WTC11 (cell line): ENCODE measurements at places on chromosomes 3 and 15. TPM values are rescaled to one million over a fixed set of nuclear protein-coding genes. Genes with fewer than 3 reads are reported as not detected.

DNA sequence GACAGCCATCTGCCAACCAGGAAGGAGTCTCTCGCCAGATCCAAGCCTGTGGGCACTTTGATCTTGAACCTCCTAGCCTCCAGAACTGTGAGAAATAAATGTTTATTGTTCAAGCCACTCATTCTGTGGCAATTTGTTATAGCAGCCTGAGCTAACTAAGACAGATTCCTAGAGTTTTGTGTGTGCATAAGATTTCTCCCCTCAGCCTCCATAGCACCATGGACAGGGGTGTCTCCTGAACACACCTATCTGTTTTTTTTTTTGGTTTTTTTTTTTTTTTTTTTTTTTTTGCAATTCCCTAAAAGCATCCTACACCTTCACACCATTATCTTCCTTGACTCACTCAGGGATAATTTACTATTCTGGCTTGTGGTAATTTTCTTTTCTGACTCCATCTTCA is 768.5 kb downstream of the NR2F2 start:
- no peak for DNase-seq
- no peak overlapping the region for H3K27ac ChIP-seq
- no peaks in the 10 kb centered on the region for H3K36me3 ChIP-seq
- no peaks in the 10 kb centered on the region for H3K27me3 ChIP-seq
- H3K4me3 ChIP-seq, result no peak overlapping the region

FBLN2 gene
- 20.7 to 35.2 TPM (median 31.3 TPM) in 3 replicates for total RNA-seq

GRCh38 chr3:11671648-11672100 is 28.0 kb upstream of the VGLL4 start:
- H3K27ac ChIP-seq, result no peak overlapping the region
- H3K4me1 ChIP-seq, result peaks cover 16% of the 10 kb centered on the region
- no peaks in the 10 kb centered on the region for H3K36me3 ChIP-seq
- H3K27me3 ChIP-seq, result no peaks in the 10 kb centered on the region

- no peaks in the 10 kb centered on the region for H3K27me3 ChIP-seq
- peaks cover 84% of the 10 kb centered on the region for H3K4me1 ChIP-seq
- H3K36me3 ChIP-seq, result peaks cover 77% of the 10 kb centered on the region
- no peak for DNase-seq
- H3K27ac ChIP-seq, result peak overlapping the region; percentile 72
Observed at GRCh38 chr3:32888739-32889138, 62.7 kb upstream of the CCR4 start.

PLCL2 gene
- total RNA-seq, result 9.1 to 11.8 TPM (median 10.4 TPM) in 3 replicates

DNA sequence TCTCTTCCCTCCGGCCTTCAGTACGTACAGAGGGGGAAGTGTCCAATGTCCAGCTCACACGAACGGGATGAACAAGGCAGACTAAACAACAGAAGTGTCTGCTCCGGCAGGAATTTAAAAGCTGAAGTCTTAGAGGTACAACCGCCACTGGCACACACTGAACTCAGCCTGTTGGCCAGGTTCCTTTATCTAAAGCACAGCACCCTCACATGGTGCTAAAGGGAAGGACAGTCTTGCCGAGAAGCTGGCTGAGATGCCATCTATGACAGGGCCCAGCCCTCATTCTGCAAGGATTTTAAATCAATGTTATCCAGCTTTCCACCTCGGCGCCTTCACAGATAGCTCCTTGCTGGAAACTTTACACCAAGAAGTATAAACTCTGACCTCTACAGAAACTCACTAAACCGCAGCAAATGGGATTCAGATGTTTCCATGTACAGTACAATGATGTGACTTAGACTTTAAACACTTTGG is 2.8 kb downstream of the ADAMTS17 start:
- DNase-seq, result peak; percentile 61
- H3K36me3 ChIP-seq, result no peaks in the 10 kb centered on the region; the same call in 1 of the 2 replicates
- H3K27ac ChIP-seq, result no peak overlapping the region
- H3K27me3 ChIP-seq, result peaks cover 45% of the 10 kb centered on the region

CASR gene
- total RNA-seq, result 0.16 to 0.24 TPM (median 0.21 TPM) in 3 replicates

DNA sequence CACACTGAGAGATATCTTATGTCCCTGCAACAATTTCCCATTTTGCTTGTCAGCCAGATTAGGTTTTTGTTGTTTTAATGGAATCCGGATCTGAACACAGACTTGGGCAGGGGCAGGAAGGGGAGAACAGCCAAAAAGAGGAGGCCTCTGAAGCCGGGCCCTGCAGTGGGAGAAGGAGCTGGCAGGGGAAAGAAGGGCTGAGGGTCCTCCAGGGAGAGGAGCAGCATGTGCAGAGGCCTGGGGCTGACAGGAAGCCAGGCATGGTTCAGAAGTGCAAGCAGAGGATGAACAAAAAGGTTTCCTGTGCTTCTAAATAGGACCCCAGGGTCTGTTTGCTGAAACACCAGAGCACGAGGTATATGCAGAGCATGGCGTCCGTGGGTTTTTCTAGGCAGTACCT is 49.1 kb upstream of the POMGNT2 start:
- peaks cover 6% of the 10 kb centered on the region for H3K4me1 ChIP-seq
- H3K27me3 ChIP-seq, result peaks cover 14% of the 10 kb centered on the region
- no peak overlapping the region for H3K27ac ChIP-seq
- H3K36me3 ChIP-seq, result no peaks in the 10 kb centered on the region
- H3K4me3 ChIP-seq, result no peak overlapping the region

- H3K4me3 ChIP-seq, result no peak overlapping the region
- no peak for DNase-seq
- peak overlapping the region; percentile 49; the same call in 1 of the 2 replicates for H3K27ac ChIP-seq
- peaks cover 30% of the 10 kb centered on the region for H3K36me3 ChIP-seq
- peaks cover 3% of the 10 kb centered on the region for H3K27me3 ChIP-seq
Observed at GRCh38 chr3:58308728-58309127, 2.4 kb downstream of the HTD2 start.

DNA sequence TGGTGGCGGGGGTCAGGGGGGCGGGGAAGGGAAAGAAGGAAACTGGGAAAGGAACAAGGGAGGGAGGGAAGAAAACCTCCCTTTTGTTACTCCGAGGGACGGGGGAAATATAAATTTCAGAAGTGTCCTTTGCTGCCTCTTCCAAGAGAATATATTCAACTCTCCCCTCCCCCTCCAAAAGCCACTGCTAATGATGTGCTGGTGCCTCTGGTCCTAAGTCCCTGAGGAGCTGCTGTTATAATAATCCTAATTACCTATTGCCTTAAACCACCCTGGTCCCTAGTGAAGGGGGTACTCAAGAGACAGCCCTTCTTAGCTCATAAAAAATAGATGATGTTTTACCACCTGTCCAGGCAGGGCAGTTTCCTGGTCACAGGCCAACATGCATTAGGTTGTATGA is 118.3 kb upstream of the TRIM42 start:
- H3K36me3 ChIP-seq, result no peaks in the 10 kb centered on the region
- H3K4me1 ChIP-seq, result no peaks in the 10 kb centered on the region
- H3K27ac ChIP-seq, result no peak overlapping the region
- no peak for DNase-seq
- H3K4me3 ChIP-seq, result no peak overlapping the region
- no peaks in the 10 kb centered on the region for H3K27me3 ChIP-seq

DNA sequence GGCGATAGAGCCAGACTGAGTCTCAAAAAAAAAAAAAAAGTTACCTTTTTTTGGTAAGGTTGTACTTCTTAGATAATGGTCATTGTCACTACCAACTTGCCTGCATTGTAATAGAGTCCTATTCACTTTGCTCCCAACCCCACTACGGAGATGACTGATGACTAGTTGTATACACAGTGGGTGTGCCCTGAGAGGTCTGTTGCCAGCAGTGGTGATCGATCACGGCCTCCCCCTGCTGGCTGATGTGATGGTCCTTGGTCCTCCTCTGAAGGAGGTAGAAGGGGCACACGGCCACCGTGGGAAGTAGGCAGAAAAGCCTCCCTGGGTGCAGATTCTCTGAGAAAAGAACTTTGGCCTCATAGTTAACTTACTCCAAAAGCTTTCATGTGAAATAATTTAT is 10.7 kb downstream of the GCNT3 start:
- no peaks in the 10 kb centered on the region; the same call in 1 of the 2 replicates for H3K4me1 ChIP-seq
- H3K4me3 ChIP-seq, result no peak overlapping the region
- no peaks in the 10 kb centered on the region for H3K36me3 ChIP-seq
- DNase-seq, result peak; percentile 69
- no peak overlapping the region for H3K27ac ChIP-seq

GRCh38 chr3:99884484-99884883 is 66.8 kb downstream of the CMSS1 start:
- H3K27me3 ChIP-seq, result peaks cover 7% of the 10 kb centered on the region
- no peaks in the 10 kb centered on the region for H3K36me3 ChIP-seq
- H3K4me3 ChIP-seq, result no peak overlapping the region
- DNase-seq, result no peak
- H3K27ac ChIP-seq, result no peak overlapping the region
- peaks cover 17% of the 10 kb centered on the region for H3K4me1 ChIP-seq

DNA sequence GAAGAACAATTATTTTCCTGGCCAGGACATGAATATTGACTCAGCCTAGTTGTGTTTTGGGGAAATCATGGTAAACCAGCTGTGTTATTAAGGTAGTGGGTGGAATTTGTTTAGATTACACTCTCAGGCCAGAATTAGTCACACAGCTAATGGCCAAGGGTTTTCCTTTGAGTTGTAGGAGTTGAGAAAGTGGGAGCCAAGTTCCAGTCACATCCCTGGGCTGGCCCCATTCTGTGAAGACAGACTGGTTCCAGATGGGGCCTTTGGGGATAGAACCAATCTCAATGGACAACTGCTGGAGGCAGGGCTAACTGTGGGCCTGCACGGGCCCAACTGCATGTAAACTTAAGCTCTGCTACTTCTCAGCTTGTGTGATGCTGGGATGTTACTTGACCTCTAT is 1.4 kb upstream of the RASL12 start:
- H3K27me3 ChIP-seq, result peaks cover 21% of the 10 kb centered on the region
- H3K36me3 ChIP-seq, result peaks cover 4% of the 10 kb centered on the region; the same call in 1 of the 2 replicates
- no peak for DNase-seq
- H3K4me1 ChIP-seq, result peaks cover 38% of the 10 kb centered on the region
- no peak overlapping the region for H3K27ac ChIP-seq

DNASE1L3 gene
- not detected in 3 replicates for total RNA-seq

OCA2 gene
- total RNA-seq, result 0.27 to 0.39 TPM (median 0.27 TPM) in 3 replicates

DNA sequence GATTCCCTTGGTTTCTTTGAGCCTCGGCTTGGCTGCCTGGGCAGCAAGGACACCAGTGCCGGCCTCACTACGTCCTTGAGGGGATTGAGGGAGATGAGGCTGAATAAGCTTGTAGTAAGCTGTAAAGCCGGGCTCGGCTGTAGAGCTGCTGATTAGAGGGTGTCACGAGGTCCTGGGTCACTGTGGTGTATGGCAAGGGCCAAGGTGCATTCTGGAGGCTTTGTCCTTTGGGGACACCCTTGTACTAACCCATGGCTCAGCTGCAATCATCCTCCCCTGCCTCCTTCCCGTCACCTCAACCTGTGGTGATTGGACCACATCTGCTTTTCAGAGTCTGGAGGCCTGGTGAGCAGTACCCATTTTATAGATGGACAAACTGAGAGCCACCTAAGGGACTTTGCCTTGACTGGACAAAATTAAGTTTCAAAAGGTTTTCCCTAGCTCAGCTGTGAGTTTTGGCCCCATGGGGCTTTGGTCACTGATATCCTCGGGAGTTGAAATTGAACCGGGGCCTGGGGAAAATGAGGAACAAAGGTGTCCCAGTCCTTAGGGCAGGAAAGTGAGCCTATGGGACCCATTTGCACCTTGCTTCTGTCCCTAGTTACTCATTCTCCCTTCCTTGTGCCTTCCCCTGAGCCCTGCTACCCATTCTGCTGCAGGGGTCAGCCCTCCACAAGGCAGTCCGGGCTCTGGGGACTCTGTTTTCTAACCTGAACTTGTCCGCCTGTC is 2.4 kb downstream of the SLC6A6 start:
- peak overlapping the region; percentile 97 for H3K4me3 ChIP-seq
- peaks cover 3% of the 10 kb centered on the region; the same call in 1 of the 2 replicates for H3K27me3 ChIP-seq
- peaks cover 73% of the 10 kb centered on the region for H3K4me1 ChIP-seq
- H3K27ac ChIP-seq, result peak overlapping the region; percentile 50; the same call in 1 of the 2 replicates
- peaks cover 19% of the 10 kb centered on the region for H3K36me3 ChIP-seq
- DNase-seq, result no peak

GOLGA8J gene
- total RNA-seq, result 0.11 to 0.33 TPM in 2 of 3 replicates, not detected in the other

- DNase-seq, result no peak
- H3K27ac ChIP-seq, result no peak overlapping the region
- H3K27me3 ChIP-seq, result no peaks in the 10 kb centered on the region
- no peaks in the 10 kb centered on the region for H3K36me3 ChIP-seq
Observed at GRCh38 chr3:167148136-167148535, 232.0 kb downstream of the ZBBX start.

GRCh38 chr3:126541628-126542339 is 16.9 kb downstream of the C3orf22 start:
- H3K36me3 ChIP-seq, result no peaks in the 10 kb centered on the region
- 0 out of 2 replicates have a peak, but pooled peaks cover 2% of the 10 kb centered on the region for H3K4me1 ChIP-seq
- no peak overlapping the region for H3K4me3 ChIP-seq
- DNase-seq, result peak; percentile 10
- no peaks in the 10 kb centered on the region for H3K27me3 ChIP-seq

DNA sequence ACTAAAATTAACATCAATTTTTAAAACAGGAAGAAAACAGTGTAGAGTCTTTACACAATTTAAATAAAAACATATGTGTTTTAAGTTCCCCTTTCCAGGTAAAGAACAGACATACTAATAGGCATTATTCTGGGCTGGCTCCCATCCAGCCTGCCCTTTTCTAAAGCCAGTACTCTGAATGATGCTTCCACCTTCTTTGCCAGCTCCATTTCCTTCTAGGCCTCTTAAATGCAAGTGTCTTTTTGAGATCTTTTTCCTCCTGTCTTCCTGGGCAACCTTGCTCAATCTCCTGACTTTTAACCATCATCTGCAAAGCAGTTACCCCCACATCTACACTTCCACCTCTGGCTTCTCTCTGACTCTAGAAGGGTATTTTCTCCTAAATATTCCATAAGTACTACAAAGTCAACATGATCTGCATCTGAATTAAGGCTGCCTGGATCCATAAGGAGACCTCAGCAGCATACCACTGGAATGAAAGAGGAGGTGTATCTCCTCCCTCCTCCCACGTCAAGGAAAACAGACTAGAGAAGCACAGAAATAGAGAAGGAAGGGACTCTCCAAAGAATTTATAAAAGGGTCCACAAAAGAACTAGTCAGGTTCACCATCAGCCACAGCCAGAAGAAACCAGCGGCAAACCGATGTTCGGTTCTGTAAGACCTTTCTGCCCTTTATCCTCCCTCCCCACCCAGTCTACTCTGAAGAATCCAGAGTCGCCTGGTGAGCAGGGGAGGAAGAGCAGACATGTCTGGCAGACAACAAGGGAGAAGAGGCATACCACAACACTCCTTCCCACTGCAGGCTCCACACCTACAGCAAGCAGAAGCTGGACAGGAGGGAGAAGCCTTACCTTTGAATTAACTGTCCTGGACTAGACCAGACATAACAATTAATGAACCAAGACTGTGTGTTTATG is 47.1 kb downstream of the GOLIM4 start:
- H3K36me3 ChIP-seq, result no peaks in the 10 kb centered on the region
- peak overlapping the region; percentile 10 for H3K27ac ChIP-seq
- DNase-seq, result no peak
- peaks cover 27% of the 10 kb centered on the region for H3K4me1 ChIP-seq
- no peaks in the 10 kb centered on the region for H3K27me3 ChIP-seq
